HAP-1 (cell line): ENCODE measurements at places on chromosomes 4 and X.

GRCh38 chr4:68074397-68074796 lies 55.3 kb downstream of the TMPRSS11F start:
- no peak for DNase-seq

GRCh38 chrX:16867947-16868346 lies 2.2 kb downstream of the RBBP7 start:
- DNase-seq, result no peak

DNA sequence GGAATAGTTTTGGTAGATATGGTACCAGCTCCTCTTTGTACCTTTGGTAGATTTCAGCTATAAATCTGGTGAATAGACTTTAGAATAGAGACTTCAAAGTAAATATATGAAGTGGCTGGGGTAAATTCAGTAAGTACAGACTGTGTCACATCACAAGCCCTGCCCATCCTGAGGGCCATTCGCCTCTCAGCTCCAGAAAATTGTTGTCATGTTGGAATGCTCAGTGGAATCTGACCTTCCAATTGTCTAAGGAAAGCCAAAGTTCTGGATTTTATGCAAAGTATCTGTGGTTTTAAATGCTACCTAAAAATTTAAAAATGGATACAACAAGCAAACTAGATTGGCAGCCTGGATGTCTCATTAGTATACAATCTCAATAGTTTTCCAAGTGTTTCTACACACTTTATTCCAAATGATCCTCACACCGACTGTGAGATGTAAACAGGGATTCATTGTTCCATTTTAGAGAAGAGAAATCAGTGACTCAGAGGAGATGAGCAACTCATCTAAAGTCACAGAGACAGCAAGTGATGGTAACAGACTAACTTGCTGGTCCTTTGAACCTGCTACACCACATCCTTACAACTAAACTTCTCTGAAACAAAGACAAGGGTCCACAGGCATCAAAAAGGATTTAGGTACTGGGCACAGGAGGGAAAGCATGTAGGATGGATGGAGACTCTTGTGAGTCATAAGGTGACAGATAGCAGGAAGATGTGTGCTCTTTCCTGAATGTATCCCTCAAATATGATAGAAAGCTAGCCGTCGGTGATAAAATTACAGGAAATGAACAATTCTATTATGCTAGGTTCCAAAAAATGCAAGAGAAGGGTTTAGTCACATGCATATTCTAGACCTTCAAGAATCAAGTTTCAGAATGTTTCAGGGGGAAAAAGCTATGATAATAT lies 127.3 kb downstream of the ATP10D start:
- DNase-seq, result no peak

DNA sequence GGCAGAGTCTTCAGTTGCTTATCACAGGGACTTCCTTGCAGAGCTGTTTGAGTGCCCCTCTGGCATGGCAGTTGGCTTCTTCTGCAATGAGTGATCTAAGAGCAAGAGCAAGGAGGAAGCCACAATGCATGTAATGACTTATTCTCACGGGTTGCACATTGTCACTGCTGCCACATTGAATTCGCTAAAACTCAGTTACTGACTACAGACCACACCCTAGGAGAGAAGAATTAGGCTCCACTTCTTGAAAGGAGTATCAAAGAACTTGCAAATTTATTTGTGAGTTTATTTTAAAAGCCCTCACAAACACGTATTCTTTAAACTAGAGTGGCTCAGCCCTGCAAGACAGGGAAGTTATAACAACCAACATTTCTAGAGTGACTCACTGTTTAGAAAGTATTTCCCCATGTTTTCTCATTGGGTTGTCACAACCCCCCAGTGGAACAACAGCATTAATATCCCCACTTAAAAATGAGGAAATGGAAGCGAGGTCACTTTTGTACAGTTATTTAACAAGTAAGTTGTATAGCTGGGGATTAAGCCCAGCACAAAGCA lies 32.4 kb upstream of the RBPJ start:
- no peak for DNase-seq

DNA sequence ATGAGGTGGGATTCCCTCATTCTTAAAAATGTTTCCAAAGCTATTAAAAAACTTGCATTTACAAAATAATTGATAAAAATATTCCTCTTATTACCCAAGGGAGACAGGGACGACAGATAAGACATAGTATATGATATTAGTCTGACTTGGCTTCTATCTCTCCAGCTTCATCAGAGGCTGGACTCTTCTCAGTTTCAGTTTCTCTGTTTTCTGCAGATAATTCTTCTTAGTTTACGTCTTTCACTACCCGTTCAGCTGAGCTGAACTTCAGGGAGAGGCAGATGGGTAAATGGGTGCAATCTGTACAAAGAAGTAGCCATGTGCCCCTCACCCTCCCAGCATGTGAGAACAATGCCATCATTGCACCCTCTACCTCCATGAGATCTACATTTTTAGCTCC lies 214.0 kb upstream of the SLIT2 start:
- DNase-seq, result no peak

- DNase-seq, result no peak
Measured at GRCh38 chr4:38489011-38489861, 174.8 kb upstream of the KLF3 start.

DNA sequence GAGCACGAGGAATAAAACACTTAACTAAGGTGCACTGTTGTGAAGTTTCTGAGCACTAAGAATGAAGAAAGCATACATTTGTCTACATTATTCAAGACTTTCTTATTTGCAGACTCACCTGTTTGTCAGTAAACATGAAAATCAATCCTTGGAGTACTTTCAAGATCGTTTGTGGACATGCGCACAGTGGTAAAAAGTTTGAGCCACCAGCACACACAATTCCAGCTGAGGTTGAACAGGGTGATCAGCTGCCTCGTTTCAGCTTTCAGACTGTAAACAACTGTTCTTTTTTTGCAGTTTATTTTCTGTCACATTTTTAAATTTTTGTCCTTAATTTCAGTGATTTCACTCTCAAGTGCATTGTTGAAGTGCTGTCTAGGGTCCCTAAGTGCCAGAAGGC lies 143.8 kb upstream of the VCX2 start:
- DNase-seq, result no peak

DNA sequence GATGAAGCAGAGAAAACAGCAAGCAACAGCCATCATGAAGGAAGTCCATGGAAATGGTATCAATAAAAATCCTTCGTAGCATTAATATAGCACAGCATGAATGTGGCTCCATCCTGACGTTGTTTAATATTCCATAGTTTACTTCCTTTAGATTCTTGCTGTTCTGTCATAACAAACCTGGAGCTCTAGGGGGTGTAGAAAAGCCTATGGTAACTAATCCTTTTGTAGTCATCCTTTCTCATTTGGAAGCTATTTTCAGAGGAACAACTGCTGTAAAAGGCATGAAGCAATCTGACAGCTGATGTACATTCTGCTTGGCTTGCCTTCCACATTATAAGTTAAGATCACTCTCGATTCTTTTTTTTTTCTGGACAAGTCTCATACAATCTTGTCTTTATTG lies 914 bp downstream of the MYOZ2 start:
- DNase-seq, result no peak

DNA sequence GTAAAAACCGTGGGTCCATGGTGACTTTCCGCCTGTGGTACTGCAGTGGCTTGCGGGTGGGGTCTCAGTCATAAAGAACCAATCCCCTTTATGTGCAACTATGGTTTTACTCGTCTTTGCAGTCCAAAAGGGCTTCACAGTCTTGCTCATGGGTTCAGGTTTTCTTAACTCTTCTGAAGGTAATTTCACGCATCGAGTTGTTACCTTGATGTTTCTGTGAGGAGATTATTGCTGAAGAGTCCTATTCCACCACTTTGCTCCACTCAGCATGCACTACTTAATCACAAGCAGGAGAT lies 41.5 kb downstream of the F8 start:
- DNase-seq, result no peak
